Endothelial cell of coronary artery (primary cell): ENCODE measurements at places on chromosomes 5 and 9. TPM values are rescaled to one million over a fixed set of nuclear protein-coding genes. Genes with fewer than 3 reads are reported as not detected.

NFX1 gene
- total RNA-seq: 13.6 and 15.2 TPM in 2 replicates

HAVCR1 gene
- total RNA-seq: not detected in 2 replicates

SARDH gene
- 0.27 and 4.0 TPM in 2 replicates for total RNA-seq

CCDC192 gene
- total RNA-seq: not detected in 2 replicates

FOXD1 gene
- 0.09 and 0.38 TPM in 2 replicates for total RNA-seq

UBE2QL1 gene
- total RNA-seq: under 0.01 and 0.09 TPM in 2 replicates

SLC25A2 gene
- total RNA-seq: 0.09 and 0.19 TPM in 2 replicates

RAD17 gene
- total RNA-seq: 13.5 and 15.4 TPM in 2 replicates

TYRP1 gene
- 0.27 and 0.56 TPM in 2 replicates for total RNA-seq

SLC26A2 gene
- total RNA-seq: 18.4 and 25.8 TPM in 2 replicates

C5orf58 gene
- total RNA-seq: not detected in 2 replicates

MLANA gene
- total RNA-seq: not detected in 2 replicates

RNF183 gene
- total RNA-seq: not detected in 2 replicates

SH3TC2 gene
- 3.2 and 6.0 TPM in 2 replicates for total RNA-seq

RLN1 gene
- not detected in 2 replicates for total RNA-seq

ENC1 gene
- 126 and 134 TPM in 2 replicates for total RNA-seq
